ENCODE measurements at places on chromosomes 11 and 22.

DNA sequence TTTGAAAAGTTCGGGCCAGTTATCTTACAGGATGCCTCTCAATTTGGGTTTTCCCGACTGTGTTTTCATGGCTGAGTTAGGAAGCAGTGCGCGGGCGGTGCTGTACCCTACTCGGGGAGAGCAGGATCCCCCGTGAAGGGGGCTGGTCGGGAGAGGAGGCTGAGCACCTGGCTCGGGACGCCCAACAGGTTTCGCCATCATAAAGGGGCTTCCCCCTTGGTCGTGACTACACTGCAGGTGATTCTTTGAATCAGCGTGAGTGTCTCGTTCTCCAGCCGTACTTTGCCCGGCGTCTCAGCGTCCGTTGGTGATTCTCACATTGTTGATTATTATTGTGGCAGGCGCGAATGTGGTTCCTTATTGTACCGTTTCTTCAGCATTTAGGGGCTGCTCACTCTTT is 46.6 kb downstream of the ST14 start:
- no peak for DNase-seq

DNA sequence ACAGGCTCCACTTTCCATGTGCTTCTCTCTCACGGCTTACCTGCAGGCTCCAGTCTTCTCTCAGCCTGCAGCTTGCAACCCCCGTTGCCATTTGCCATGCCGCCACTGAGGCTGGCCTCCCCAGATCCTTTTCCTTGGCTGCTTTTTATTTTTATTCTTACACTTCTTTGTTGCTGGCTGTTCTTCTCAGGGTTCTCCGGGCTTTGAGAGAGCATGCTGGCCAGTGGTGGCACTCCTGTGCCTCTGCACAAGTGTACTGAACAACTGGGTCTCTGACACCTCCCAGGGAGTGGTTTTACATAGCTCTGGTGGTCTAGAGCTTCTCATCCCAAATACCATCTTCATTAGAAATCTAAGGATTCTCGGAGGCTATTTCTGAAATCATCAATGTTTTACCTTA is 241.7 kb upstream of the MTNR1B start:
- DNase-seq: no peak

- no peak for DNase-seq
Observed at GRCh38 chr11:76347466-76347865, 33.5 kb downstream of the THAP12 start.

- DNase-seq: no peak
Observed at GRCh38 chr11:119592642-119593041, 136.4 kb downstream of the NECTIN1 start.

DNA sequence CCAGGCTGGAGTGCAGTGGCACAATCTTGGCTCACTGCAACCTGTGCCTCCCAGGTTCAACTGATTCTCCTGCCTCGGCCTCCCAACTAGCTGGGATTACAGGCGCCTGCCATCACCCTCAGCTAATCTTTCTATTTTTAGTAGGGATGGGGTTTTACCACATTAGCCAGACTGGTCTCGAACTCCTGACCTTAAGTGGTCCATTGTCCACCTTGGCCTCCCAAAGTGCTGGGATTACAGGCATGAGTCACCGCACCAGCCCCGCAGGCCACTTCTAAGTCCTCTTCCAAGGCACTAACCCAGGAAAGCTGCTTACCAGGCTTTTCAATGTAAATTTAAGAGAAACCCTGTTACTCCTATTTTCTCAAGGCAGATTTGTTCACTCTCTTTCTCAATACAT is 50.4 kb downstream of the DENND5A start:
- no peak for DNase-seq

GRCh38 chr11:120097721-120098385 is 40.1 kb downstream of the TRIM29 start:
- DNase-seq: no peak

- DNase-seq: peak; percentile 11
Observed at GRCh38 chr11:103946793-103947545, 89.5 kb upstream of the DDI1 start.

DNA sequence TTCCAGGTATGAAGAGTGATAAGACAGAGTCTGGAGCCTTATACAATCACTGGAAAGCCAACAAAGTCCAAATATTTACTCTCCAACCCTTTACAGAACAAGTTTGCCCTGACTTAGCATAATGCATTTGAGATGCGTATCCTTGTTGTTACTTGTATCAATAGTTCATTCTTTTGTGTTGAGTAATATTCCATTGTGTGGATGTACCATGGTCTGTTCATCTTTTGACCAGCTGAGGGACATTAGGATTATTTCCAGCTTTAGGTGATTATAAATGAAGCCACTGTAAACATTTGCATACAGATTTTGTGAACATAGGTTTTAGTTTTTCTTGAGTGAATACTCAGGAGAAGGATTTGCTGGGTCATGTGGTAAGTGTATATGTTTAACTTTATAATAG is 9.7 kb downstream of the SDHAF2 start:
- no peak for DNase-seq

GRCh38 chr11:910044-910588 is 494 bp downstream of the CHID1 start:
- peak; percentile 13 for DNase-seq

DNA sequence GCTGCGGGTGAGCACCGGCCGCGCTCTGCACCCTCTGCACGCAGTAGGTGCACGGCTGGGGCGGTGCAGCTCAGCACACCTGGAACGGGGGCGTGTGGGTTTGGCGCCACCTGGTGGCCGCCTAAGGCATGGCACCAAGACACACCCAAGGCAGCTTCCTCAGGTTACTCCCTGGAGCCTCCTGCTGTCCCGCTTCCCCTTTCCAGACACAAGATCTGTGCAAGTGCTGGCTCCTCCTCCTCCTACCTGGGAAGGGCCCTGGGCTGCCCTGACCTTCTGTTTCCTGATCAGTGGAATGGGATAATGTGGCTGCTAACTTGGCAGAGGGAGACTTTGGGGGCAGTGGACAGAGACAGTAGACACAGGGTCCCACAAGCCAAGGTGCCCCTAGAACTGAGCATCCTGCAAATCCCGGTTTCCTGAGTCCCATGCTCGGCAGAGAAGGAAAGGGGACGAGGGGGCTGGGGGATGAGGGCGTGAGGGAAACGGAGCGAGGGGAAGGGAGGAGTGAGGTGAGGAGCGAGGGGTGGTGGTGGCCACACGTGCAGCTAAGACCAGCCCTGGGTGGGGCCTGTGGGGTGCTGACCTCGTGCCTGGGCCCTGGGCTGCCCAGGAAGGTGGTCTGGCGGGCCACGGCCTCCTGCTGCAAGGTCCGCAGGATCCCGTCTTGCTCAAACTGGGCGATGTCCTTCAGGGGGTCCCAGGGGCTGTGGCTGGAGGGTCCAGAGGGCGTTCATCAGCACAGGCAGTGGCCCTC is 34.8 kb upstream of the CARS1 start:
- peak; percentile 78 for DNase-seq
